ENCODE measurements at places on chromosomes 16 and 17.

DNA sequence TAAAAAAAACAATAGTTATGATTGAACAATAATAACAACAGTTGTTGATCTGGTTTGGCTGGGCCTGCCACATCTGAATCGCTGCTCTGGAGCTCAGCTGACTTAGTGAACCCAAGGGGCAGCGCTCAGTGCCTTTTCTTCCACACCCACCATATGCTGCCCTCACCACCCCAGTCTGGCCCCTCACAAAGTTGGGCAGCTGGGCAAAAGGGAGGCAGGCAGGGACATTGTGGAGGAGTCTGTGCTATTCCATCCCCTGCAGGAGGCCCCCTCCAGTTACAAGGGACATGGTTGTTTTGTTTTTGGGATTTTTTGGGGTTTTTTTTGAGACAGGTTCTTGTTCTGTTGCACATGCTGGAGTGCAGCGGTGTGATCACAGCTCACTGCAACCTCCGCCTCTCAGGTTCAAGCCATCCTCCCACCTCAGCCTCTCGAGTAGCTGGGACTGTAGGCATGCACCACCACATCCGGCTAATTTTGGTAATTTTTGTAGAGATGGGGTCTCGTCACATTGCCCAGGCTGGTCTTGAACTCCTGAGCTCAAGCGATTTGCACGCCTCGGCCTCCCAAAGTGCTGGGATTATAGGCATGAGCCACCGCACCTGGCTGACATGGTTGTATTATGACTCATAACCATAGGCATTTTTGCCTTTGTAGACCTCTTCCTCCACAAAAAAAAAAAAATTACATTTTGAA is 8.6 kb upstream of the PECAM1 start:
- DNase-seq: no peak

GRCh38 chr17:12398441-12399051 is 267.1 kb upstream of the MYOCD start:
- DNase-seq: no peak

DNA sequence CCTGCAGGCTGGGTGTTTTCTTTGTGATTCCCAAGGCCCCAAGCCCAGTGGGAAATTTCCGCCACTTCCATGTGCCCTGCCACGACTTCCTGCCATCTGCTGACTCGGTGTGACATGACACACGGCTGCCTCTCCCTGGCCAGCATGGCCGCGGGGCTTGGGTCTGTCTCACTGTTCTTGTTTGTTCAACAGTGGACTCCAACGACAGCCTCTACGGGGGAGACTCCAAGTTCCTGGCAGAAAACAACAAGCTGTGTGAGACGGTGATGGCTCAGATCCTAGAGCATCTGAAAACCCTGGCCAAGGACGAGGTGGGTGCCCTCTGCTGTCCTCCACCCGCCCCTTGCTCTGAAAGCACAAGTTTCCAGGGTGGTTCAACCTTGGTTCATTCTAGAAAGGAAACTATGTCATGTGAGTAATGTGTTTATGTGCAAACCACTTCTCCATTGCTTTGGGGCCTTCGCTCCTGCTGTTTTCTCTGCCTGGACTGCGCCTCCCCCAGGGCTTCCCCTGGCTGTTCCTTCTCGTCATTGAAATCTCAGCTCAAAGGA is 26.8 kb downstream of the KNOP1 start:
- DNase-seq: no peak

- DNase-seq: no peak
Measured at GRCh38 chr17:46727572-46728348, 90.7 kb downstream of the WNT3 start.

- no peak for DNase-seq
Measured at GRCh38 chr17:65533056-65533745, 28.2 kb downstream of the AXIN2 start.

GRCh38 chr17:31398381-31399311 is 7.2 kb downstream of the RAB11FIP4 start:
- DNase-seq: no peak

- no peak for DNase-seq
Measured at GRCh38 chr16:47519546-47519945, 58.4 kb downstream of the PHKB start.

- no peak for DNase-seq
Measured at GRCh38 chr17:71792966-71793365, 327.9 kb upstream of the SOX9 start.

GRCh38 chr16:58584831-58585505 is 44.7 kb downstream of the CNOT1 start:
- no peak for DNase-seq

DNA sequence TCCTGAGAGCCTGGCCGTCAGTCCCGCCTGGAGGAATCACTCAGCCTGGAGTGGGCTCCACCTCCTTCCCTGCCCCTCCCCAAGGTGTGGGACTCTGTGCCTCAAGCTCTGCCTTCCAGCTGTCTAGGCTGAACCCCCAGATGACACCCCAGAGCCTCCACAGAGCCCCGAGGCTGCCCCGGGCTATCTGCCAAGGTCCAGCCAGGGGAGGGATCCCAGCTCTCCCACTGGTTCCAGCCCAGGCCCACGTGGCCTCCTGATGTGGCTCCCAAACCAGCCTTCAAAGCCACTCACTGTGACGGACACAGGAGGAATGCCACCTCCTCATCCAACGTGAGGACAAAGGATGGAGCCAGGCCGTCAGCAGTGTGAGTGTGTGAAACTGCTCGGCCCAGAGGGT is 45.6 kb upstream of the ENPP7 start:
- DNase-seq: no peak

DNA sequence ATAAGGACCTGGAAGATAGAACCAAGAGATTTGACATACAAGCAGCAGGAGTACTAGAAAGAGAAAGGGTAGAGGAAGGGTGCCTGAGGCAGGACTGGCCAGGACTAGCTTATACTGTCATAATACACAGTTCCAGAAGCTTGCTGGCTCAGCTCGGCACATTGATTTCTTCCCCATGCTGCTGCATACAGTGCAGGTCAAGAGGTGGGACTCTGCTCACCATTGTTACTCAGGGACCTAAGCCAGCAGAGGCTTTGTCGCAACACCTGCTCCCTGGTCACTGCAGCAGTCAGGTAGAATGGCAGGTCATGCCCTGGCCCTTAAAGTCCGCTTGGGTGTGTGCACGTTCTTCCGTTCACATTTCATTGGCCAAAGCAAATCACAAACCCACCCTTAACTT is 32.8 kb downstream of the LDHD start:
- DNase-seq: no peak

- no peak for DNase-seq
Measured at GRCh38 chr17:75065562-75066151, 18.6 kb downstream of the KCTD2 start.

DNA sequence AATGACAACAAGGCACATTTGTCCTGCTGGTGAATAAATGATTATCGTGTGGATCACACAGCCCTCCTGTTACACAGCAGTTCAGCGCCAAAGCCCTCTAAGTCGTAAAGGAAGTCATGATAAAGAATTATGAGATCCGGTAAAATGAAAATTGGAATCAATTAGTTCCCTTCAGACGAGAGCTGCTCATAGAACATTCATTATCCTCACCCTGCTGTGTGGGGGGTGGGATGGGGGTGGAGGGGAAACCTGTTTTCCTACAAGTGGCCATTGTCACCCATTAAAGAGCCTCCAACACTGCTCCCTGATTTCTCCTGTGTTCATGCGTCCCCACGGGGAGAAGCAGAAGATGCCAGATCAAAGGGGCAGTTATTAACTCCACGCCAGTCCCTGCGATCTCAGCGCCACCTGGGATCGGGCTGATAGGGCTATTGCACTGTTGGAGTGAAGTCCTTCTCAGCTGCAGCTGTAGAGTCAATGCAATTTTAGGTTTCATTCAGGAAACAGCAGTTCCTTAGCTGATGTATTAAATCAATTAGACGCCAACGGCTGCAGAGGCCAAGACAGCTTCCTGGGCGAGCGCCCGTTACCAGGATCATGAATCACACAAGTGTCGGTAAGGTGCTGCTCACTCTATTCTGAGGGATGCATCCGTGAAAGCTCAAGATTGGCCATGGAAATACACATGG is 19.2 kb upstream of the CACNG4 start:
- no peak for DNase-seq
